ENCODE measurements at places on chromosomes 16 and 17.

DNA sequence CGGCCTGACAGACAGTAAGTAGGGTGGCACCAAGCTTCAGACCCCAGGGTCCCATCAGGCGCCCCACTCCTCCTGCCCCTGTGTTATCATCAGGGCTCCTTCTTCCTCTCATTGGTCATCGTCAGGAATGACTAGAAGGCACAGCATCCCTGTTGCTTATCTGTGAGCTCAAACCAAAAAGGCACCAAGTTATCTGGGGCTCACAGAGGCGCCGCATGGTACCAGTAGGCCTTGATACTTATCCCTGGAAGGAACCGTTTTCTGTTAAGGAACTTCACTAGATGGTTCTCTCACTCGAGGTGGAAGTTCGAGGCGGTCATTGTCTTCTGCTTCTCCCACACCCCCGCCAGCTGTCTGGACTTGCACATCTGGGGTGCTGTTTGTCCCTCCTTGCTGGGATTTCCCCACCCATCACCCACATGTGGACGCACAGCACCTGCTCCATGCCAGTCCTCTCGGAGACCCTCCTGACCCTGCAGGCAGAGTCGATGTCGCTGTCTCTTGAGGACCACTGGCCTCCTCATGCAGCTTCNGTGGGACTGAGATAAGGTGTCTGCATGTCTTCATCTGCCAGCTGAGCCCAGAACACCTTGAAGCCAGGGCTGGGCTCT, 52.1 kb downstream of the METRNL start:
- no peak for DNase-seq
- no peak overlapping the region for H3K4me3 ChIP-seq

DNA sequence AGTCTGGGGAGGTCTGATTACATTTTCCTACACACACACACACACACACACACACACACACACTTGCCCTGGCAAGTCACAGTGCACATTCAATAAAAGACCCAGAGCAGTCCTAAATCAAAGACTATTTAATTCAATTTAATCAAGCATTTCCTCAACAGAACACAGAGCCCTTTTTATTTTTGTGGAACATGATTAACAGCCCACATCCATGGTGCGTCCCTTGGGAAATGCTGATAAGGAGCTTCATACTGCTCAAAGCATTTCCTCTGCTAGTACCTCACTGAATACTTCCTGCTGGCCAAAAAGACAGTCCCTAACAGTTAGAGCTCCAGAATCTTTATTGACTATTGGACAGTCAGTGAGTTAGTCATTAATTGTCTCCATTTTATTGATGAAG, 43.1 kb upstream of the MYH10 start:
- H3K4me3 ChIP-seq, result no peak overlapping the region
- H3K27ac ChIP-seq, result no peak overlapping the region
- peak; percentile 59 for DNase-seq
- H3K36me3 ChIP-seq, result no peaks in the 10 kb centered on the region
- no peaks in the 10 kb centered on the region for H3K27me3 ChIP-seq
- peaks cover 11% of the 10 kb centered on the region for H3K4me1 ChIP-seq

DNA sequence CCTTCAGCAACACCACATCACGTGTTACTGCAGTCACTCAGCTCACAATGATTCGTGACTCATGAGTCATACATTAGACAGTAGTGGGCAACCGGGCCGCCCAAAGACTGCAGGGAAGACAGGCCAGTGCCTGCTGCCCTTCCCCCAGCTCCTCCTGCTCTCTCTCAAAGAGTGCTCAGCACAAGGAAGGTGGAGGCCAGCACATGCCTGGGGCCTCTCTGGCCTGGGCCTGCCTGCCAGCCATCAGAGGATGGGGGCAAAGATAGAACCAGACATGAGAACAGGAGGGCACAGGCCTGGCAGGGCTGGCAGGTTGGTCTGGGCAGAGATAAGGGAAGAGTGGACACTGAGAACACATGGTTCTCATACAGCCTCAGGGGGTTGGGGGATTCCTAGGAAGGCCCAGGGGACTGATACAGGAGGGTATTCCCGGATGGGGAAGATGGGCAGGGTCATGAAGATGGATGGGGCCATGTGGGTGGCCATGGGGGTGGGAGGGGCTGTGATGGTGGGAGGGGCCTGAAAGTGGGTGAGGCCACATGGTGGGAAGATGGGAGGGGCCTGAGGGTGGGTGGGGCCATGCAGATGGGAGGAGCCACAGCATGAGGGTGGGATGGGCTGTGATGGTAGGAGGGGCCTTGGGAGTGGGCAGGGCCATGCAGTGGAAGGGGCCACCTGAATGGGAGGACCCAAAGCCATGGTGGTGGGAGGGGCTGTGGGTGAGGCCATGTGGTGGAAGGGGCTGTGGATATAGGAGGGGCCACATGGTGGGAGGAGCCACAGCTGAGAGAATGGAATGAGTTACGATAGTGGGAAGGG, 29.0 kb downstream of the KATNB1 start:
- DNase-seq, result peak; percentile 90
- H3K4me3 ChIP-seq, result no peak overlapping the region
- peaks cover 7% of the 10 kb centered on the region for H3K4me1 ChIP-seq
- H3K27me3 ChIP-seq, result no peaks in the 10 kb centered on the region

DNA sequence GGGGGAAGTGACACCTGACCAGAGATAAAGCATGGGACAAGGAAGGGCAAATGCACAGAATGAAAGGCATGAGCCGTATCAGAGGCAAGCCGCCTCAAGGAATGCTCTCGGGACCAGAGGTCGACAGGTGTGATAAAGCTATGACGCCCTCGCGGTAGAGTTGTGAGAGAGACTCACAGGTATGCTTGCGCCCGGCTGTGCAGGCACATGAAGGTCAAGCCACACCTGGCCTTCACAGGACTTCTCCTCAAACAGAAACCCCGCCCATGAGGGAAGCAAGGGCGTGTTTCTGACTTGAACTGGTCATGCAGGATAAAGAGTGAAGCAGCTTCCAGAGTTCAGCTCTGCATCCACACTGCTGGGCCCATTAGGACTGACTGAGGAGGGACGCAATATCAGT, 7.8 kb downstream of the NCBP3 start:
- H3K4me1 ChIP-seq, result no peaks in the 10 kb centered on the region
- no peak overlapping the region for H3K4me3 ChIP-seq
- no peak for DNase-seq
- peaks cover 42% of the 10 kb centered on the region for H3K36me3 ChIP-seq

DNA sequence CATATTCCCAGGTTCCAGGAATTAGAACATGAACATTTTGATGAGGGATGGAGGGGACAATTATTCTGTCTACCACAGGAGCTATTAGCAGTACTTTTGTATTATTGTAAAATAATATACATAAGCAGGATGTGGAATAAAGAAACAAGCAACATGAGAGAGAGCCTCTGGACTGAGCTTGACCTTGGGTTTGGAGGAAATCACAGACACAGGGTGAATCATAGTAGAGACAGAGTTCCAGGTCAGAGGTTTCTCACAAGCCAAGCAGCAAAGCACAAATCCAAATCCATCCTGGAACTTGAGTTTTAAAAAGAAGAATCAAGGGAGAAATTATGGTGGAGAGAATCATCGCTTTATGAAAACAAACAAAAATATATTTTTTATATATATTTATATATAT, 5.1 kb downstream of the KRT31 start:
- no peaks in the 10 kb centered on the region for H3K27me3 ChIP-seq
- peaks cover 5% of the 10 kb centered on the region for H3K4me1 ChIP-seq
- peak; percentile 74 for DNase-seq
- H3K4me3 ChIP-seq, result no peak overlapping the region
- no peaks in the 10 kb centered on the region for H3K36me3 ChIP-seq
- H3K27ac ChIP-seq, result no peak overlapping the region

DNA sequence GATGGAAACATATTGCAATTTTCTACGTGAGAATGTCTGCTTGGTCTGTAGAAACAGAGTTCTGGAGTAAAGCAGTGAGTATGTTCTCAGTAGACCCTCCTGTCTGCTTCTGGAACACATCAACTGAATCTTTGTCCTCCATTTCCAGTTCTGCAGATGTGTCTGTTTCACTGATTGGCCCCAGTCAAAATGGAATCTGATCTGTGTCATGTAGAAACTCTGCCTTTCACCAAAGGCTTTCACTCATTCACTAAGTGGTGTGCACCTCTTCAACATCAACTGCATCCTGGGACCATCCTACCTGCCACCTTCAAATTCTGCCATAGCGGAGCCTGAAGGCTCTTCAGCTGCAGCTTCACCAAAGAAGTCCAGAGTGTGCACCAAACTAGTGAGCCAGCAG, 2.8 kb upstream of the ZNF267 start:
- no peak for DNase-seq
- no peak overlapping the region for H3K27ac ChIP-seq
- H3K27me3 ChIP-seq, result peaks cover 4% of the 10 kb centered on the region
- H3K4me1 ChIP-seq, result peaks cover 11% of the 10 kb centered on the region

- H3K4me3 ChIP-seq, result no peak overlapping the region
- no peak overlapping the region for H3K27ac ChIP-seq
- no peak for DNase-seq
- H3K27me3 ChIP-seq, result peaks cover 30% of the 10 kb centered on the region
Observed at GRCh38 chr17:19720631-19721426, 4.4 kb upstream of the SLC47A2 start.

GRCh38 chr16:83623091-83623730, 184.6 kb upstream of the HSBP1 start:
- no peaks in the 10 kb centered on the region for H3K36me3 ChIP-seq
- DNase-seq, result no peak
- H3K4me3 ChIP-seq, result no peak overlapping the region

DNA sequence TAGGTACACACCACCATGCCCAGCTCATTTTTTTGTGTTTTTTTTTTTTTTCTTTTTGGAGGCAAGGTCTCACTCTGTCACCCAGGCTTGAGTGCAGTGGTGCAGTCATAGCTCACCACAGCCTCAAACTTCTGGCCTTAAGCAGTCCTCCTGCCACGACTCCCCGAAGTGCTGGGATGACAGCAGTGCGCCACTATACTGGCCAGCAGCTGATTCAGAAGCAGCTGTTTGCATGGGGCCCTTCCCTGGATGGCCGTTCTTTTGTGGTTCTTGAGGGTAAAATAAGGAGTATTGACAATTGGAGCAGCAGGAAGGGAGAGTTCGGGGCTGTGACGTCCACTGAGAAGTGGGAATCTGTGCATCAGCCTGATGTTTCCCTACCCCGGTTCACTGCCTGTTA, 41.6 kb downstream of the KIAA0513 start:
- no peak for DNase-seq
- H3K36me3 ChIP-seq, result peaks cover 13% of the 10 kb centered on the region
- H3K4me1 ChIP-seq, result peaks cover 9% of the 10 kb centered on the region
- no peaks in the 10 kb centered on the region for H3K27me3 ChIP-seq
- H3K4me3 ChIP-seq, result no peak overlapping the region

DNA sequence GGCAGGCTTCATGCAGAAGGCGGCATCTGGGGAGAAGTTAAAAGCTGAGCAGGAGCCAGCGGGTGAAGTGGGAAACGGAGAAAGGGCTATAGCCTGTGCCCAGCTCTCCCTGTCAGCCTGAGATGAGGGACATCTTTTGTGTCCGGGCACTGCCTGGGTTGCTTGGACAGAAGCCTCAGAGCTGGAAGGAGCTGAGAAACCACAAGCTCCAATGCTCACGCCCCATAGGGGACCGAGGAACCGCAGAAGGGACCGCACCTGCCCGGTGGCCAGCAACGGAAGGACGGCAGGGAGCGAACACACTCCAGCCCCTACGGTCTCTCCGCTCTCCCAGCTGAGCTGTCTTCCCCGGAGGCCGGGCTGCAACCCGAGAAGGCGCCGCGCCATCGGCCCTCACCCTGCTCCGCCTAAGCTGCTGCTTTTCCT, 175.8 kb downstream of the NPIPB11 start:
- DNase-seq, result peak; percentile 58
- H3K36me3 ChIP-seq, result no peaks in the 10 kb centered on the region
- H3K4me3 ChIP-seq, result no peak overlapping the region
- H3K27me3 ChIP-seq, result no peaks in the 10 kb centered on the region
- peaks cover 14% of the 10 kb centered on the region for H3K4me1 ChIP-seq
- peak overlapping the region; percentile 97 for H3K27ac ChIP-seq

GRCh38 chr17:43936434-43936833, 5.8 kb downstream of the PPY start:
- no peaks in the 10 kb centered on the region for H3K36me3 ChIP-seq
- DNase-seq, result peak; percentile 39

DNA sequence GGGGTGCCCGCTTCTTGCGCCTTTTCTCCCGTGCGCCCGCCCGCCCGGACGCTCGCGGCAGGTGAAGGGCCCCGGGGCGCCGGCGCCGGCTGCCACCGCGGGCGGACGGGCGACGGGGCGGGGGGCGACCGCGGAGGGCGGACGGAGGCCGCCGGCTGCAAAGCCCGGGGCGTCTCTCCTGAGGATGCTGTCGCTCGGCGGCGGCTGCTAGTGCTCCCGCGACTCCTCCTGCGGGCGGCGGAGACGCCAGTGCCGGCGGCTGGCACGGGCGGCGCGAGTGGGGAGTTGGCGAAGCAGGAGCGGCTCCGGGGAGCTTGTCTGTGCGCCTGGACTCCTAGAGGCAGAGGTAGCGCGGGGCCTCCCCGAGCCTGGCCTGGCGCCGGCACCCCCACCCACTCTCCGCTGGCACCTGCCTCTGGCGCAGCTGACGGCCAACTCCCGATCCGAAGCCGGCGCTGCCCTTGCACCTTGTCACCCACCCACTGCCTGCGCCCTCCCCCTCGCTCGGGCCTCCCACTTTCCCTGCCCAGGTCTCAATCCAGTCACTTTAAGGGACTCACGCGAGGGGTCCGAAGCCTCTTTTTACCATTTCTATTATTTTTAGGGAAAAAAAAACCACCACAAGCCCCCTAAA, at the start of gene FAM20A:
FAM20A (minus strand) TSS at position 437 of the 634 bp plus-strand sequence. CDS start 701 bp downstream, outside the sequence.
- no peaks in the 10 kb centered on the region for H3K36me3 ChIP-seq
- no peak for DNase-seq
- no peaks in the 10 kb centered on the region for H3K4me1 ChIP-seq

- peaks cover 37% of the 10 kb centered on the region for H3K27me3 ChIP-seq
- no peak overlapping the region for H3K27ac ChIP-seq
- no peaks in the 10 kb centered on the region for H3K4me1 ChIP-seq
- H3K4me3 ChIP-seq, result no peak overlapping the region
- no peak for DNase-seq
Observed at GRCh38 chr17:46809110-46809571, 9.4 kb downstream of the WNT3 start.

GRCh38 chr17:19753661-19754463, 5.8 kb upstream of the ALDH3A1 start:
- peaks cover 36% of the 10 kb centered on the region for H3K27me3 ChIP-seq
- no peaks in the 10 kb centered on the region for H3K36me3 ChIP-seq
- no peak overlapping the region for H3K4me3 ChIP-seq
- H3K27ac ChIP-seq, result no peak overlapping the region

DNA sequence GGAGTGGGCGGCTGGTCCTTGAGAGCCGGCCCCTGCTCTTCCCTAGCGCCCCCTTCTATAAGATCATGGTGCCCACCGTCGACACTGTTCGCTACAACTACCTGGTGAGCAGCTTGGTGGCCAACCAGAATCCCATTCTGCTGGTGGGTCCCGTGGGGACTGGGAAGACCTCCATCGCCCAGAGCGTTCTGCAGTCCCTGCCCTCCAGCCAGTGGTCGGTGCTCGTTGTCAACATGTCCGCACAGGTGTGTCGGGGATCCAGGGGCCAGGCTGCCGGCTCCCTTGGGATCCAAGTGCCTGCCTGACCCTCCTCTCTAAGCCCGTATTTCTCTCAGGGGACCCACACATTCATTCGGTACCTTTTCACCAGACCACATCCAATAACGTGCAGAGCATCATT, 41.4 kb upstream of the KDM6B start:
- H3K27me3 ChIP-seq, result peaks cover 31% of the 10 kb centered on the region
- no peak overlapping the region for H3K4me3 ChIP-seq
- no peaks in the 10 kb centered on the region for H3K4me1 ChIP-seq
- H3K27ac ChIP-seq, result no peak overlapping the region
- DNase-seq, result no peak
- no peaks in the 10 kb centered on the region for H3K36me3 ChIP-seq

- no peak overlapping the region for H3K27ac ChIP-seq
- no peak for DNase-seq
- no peaks in the 10 kb centered on the region for H3K36me3 ChIP-seq
- peaks cover 5% of the 10 kb centered on the region for H3K4me1 ChIP-seq
- no peaks in the 10 kb centered on the region for H3K27me3 ChIP-seq
- H3K4me3 ChIP-seq, result no peak overlapping the region
Observed at GRCh38 chr16:383326-384051, 1.7 kb upstream of the PGAP6 start.
